ENCODE measurements at places on chromosomes 4 and X.

DNA sequence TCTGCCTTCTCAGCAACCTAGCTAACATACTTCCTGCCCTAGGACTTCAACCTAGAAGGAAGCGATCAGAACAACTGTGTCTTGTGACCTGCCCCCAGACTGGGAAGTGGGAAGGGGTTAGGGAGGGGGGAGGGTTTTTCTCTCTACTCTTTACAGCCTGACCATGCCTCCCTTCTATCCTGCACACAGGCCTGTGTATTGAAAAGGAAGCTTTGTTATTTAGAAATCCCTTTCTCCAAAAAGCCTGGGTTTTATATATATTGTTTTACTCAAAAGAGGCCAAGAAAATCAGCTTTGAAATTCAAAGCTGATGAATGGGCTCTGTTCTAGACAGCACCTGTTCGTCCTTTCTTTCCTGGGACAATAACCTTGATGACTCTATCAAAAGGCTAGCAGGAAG is 35.2 kb upstream of the SMS start:
- DNase-seq = no peak

- no peak for DNase-seq
Measured at GRCh38 chr4:178415925-178416324, 973.7 kb upstream of the AGA start.

DNA sequence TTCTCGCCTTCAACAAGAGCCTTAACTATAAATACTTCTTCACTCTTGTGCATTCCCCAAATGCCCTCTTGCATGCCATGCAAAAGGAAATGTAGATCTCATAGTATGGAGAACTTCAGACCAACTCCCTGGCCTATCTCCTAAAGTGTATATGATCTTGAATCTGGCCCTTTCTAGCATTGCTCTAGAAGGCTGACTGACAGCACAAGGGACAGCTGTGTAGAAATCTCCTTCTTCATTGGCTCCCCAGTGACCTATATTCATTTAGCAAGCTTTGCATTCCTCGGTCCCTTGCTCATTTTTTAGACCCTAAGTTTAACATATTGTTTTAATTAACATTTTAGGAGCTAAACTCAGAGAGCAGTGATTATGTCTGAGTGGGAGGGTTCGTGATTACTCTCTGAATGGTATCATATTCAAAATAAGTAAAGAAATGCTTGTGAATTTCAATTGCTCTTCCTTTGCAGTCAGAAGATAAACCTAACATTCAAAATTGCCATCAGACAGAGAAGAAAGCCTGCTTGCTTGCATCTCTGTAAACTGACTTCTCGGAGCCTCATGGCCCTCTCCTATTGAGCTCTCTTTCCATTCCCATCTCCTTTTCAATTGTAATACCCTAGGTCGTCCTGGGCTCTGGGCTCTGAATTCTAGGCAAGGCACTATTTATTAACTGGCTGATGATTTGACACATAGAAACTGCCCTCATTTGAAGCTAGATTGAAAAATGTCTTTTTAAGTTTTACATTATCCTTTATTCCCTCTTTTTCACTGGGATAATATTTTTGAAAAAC is 120.3 kb upstream of the PRKG2 start:
- no peak for DNase-seq

DNA sequence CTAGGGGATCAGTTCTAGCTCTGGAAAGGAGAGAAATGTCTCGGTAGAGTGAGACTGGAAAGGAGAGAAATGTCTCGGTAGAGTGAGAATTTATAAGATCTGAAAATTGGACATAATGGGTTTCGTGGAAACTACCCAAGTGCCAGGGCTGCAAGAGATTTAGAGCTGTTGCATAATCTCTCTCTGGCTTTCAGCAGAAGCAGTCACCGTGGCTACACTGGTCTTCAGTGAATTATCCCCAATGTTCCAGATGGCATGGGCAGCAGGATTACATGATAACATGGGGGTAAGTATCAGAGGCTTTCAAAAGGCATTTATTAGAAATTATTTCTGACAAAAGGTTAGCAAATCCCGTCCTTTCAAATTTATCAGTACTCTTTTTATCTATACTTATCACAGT is 435.5 kb downstream of the NKX6-1 start:
- DNase-seq = no peak

Measured in stimulated activated CD8-positive, alpha-beta memory T cell treated with anti-CD3 and anti-CD28 coated beads, Interleukin-2, amount 100 ng/mL, for 1 hour (primary cell).